ENCODE measurements at places on chromosomes 16 and 17. TPM values are rescaled to one million over a fixed set of nuclear protein-coding genes. Genes with fewer than 3 reads are reported as not detected.

DNA sequence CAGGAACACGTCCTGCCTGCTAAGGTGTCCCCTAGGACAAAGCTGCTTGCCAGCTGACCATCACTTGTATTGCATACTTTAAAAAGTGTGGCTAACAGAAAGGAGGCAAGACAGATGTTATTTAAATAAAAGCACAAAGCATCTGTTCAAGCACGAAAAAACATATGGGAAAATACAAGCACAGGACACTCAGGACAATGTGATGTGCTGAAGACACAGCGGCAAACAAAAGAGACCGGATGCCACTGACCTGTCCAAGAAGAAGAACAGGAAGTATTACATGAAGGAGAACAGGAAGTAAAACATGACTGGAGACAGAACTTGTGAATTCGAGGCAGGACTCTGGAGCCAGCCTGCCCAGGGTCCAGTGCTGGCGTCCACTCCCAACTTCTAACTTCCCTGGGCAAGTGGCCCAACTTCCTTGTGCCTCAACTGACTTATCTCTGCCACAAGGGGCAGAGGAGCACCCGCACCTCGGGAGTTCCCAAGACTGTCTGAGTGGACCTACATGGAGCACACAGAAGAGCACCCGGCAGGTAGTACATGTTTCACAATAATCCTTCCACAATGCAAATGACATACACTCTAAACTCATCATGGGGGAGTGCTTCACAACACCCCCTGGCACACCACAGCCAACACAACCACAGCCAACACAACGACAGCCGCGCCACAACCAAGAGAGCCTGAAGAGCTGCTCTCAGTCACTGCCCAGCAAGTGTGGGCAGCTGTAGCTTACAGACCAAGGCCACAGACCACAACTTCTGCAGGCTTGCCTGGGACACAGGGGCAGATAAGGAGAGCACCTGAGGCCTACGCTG lies 36.6 kb downstream of the ANKRD11 start:
- H3K27ac ChIP-seq, result peak overlapping the region; percentile 22
- no peaks in the 10 kb centered on the region for H3K27me3 ChIP-seq
- H3K4me1 ChIP-seq, result peaks cover 80% of the 10 kb centered on the region
- no peak overlapping the region for H3K4me3 ChIP-seq

DNA sequence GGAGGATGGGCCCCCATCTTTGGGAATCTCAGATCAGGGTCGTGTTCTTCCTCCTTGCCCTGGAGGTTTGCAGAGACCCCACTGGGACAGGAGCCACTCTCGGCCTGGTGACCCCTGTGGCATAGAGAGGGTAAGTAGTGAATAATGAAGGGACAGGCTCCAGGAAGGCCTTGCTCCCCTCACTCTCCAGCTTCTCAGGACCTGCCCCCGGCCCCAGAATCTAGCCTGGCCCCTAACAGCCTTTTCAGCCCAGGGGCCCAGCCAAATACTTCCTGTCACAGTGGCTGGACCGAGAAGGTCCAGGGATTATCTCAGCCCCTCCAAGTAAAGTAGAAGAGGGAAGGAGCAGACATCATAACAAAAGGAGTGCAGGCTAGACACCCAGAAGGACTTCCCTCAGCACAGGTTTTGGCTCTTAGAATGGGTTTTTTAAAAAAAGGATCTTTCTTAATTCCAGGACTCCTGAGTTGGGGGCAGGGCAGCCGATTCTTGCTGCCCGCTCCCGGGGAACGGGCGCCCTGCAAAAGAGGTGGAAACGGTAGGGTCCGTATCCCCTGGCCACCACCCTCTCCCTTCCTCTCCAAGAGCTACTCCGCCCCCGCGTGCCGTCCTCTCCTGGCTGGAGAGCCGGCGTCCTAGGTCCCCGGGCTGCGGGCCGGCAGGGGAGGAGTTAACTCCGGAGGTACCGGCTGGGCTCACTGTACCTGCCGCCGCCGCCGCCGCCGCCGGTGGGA lies 559 bp upstream of the NXPH3 start:
- H3K27ac ChIP-seq, result no peak overlapping the region
- peaks cover 3% of the 10 kb centered on the region for H3K4me1 ChIP-seq
- peak overlapping the region; percentile 61 for H3K4me3 ChIP-seq
- DNase-seq, result no peak

DNA sequence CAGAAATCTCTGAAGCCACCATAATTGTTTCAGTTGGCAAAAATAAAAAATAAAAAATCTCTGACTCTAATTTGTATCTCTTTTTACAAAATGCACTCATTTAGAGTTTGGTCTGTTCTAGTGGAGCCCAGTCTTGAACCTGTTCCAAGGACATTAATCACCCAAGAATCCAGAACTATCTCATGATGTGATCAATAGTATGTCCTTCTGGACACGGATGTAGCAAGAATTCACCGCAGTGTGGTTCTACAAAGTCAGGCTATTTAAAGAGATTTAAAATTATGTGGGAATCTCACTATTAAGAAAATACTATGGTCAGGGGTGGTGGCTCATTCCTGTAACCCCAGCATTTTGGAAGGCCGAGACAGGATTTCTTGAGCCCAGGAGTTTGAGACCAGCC lies 21.8 kb upstream of the ANKFN1 start:
- H3K4me3 ChIP-seq, result no peak overlapping the region
- no peak overlapping the region for H3K27ac ChIP-seq
- no peaks in the 10 kb centered on the region for H3K36me3 ChIP-seq
- H3K27me3 ChIP-seq, result no peaks in the 10 kb centered on the region
- DNase-seq, result no peak
- H3K4me1 ChIP-seq, result no peaks in the 10 kb centered on the region

The TNK1 gene
- 4.8 TPM for total RNA-seq

All from activated CD4-positive, alpha-beta T cell treated with anti-CD3 and anti-CD28 coated beads for 36 hours (primary cell).